ENCODE measurements at places on chromosomes 3 and 15. TPM values are rescaled to one million over a fixed set of nuclear protein-coding genes. Genes with fewer than 3 reads are reported as not detected.

Gene RARRES1
- 1.3 TPM for total RNA-seq

Gene CAMK2N2
- 5.7 TPM for total RNA-seq

Gene P2RY1
- total RNA-seq: 0.08 TPM

Gene THBS1
- 61.9 TPM for total RNA-seq

Gene RNF168
- 21.3 TPM for total RNA-seq

Gene CLDN1
- total RNA-seq: 30.9 TPM

Gene PLS1
- total RNA-seq: 36.1 TPM

Gene NUP210
- total RNA-seq: 36.8 TPM

Gene MASP1
- total RNA-seq: not detected

Gene KLHL40
- not detected for total RNA-seq

Data from Panc1 (cell line).